ENCODE measurements at places on chromosomes 4 and X.

- no peak for DNase-seq
Measured at GRCh38 chr4:41219421-41219950, 5.1 kb upstream of the APBB2 start.

GRCh38 chr4:168409089-168409801 lies 71.0 kb downstream of the DDX60L start:
- DNase-seq: peak; percentile 63

- no peak for DNase-seq
Measured at GRCh38 chr4:3361406-3361805, 68.6 kb downstream of the RGS12 start.

- no peak for DNase-seq
Measured at GRCh38 chr4:153169776-153170175, 34.5 kb upstream of the TRIM2 start.

- DNase-seq: no peak
Measured at GRCh38 chrX:125131164-125131563, 188.5 kb upstream of the TEX13C start.

Data from adipocyte (in vitro differentiated cells).